ENCODE measurements at places on chromosomes 4 and X.

- no peak for DNase-seq
Observed at GRCh38 chr4:13918991-13919441, 291.5 kb upstream of the BOD1L1 start.

- no peak for DNase-seq
Observed at GRCh38 chrX:54482839-54483593, 13.0 kb downstream of the FGD1 start.

DNA sequence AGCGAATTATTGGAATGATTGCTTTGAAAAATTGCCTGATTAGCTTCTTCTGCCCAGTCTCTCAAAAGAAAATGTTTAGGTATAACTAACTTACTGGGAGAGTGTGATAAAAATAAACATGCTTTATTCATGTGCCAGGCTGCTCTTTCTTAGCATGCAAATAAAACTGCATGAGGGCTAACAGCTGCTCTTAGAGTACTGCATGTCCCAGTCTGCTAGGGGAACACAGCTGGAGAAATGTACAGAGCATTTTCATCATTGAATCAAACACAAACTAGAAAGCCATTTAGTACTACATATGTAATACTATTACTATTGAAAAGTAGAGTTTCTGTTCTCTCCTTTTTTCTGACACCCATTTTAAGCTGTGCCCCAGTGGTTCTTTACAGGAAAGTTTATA is 726.0 kb downstream of the GRID2 start:
- no peak for DNase-seq

- no peak for DNase-seq
Observed at GRCh38 chr4:131113273-131113672, 2017.3 kb downstream of the C4orf33 start.

DNA sequence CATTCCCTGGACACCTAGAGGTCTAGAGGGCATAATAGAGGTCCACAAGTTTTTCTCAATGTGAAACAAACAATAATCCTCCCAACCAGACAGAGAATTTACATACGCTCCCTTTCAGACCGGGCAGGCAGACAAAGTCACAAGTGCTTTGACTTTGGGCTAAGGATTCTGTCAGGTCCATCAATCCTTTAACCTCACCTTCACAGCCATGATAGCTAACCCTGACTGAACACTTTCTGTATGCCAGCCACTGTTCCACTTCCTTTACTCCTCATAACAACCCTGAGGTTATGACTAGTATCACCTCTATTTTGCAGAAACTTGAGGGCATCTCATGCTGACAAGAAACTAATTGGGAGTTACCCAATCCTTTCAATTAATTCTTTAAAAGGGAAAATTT is 118.8 kb upstream of the AFF2 start:
- peak; percentile 1 for DNase-seq

DNA sequence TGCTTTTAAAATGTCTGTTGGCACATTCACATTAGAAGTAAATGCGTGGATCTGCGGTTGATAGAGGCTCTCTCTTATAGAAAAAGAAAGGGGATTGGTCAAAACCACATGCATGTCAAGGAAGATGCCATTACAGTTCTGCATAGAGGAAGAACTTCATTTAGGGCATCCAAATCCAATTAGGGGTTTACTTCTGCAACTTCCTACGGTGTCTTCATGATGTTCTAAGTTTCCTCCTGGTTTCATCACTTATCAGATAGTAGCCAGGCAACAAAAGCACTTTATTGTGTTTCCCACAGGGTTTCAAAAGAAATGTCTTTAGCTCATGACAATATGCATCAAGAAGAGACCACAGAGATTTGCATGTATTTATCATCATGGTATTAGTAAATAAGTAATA is 136.0 kb upstream of the HPGD start:
- no peak for DNase-seq

GRCh38 chr4:102328045-102328444 is 17.2 kb downstream of the SLC39A8 start:
- DNase-seq, result peak; percentile 86

- DNase-seq, result no peak
Observed at GRCh38 chr4:125952631-125953030, 637.9 kb downstream of the FAT4 start.

- DNase-seq, result no peak
Observed at GRCh38 chr4:71275570-71275969, 63.2 kb upstream of the SLC4A4 start.

DNA sequence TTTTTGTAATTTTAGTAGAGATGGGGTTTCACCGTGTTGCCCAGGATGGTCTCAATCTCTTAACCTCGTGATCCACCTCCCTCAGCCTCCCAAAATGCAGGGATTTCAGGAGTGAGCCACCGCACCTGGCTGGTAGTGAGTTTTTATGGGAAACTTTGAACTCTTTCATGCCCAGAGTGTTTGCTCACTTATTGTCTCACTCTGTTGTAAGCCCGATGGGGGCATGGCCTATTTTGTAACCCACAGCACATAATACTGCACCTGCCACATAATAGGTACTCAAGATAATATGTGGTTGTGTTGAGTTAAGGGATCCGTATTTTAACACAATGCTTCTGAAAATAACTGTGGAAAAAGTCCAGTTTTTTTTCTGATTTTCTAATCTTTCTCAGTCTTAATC is 109.6 kb upstream of the GIMD1 start:
- no peak for DNase-seq

GRCh38 chrX:17403189-17403691 is 28.2 kb downstream of the NHS start:
- no peak for DNase-seq

DNA sequence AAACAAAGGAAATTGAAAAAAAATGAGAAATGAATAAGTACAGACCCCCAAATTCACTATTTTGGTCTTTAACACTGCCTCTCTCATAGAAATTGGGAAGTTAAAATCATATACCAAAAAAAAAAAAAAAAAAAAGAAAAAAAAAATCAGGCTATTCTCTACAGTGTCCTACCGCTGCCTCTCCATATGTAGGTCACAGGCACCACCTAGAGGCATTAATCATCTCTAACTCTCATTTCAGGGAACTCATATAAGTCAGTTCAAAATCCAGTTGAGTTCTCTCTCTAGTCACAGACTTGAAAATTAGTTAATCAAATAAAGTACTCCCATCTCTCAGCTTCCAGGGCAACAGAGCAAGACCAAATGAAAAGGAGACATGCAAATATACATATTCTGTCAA is 47.9 kb downstream of the COX18 start:
- DNase-seq, result peak; percentile 52

DNA sequence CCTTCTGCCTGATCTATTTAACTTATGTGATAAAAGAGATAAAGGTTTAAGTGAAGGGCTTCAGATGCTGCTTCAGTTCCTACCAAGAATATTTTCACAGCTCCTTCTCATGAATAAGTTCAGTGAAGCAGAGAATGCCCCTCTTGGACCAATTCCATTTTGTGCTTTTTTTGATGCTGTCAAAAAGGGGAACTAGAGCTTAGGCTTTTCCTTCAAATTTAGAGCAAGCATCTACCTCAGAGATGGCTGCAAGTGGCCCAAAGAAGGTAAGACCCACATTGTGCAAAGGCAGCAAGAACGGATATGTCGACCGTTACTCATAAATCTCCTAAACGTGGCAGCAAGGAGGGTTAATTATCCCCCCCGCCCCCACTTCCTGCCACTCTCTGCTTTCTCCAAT is 4.5 kb downstream of the CHRDL1 start:
- DNase-seq, result no peak

DNA sequence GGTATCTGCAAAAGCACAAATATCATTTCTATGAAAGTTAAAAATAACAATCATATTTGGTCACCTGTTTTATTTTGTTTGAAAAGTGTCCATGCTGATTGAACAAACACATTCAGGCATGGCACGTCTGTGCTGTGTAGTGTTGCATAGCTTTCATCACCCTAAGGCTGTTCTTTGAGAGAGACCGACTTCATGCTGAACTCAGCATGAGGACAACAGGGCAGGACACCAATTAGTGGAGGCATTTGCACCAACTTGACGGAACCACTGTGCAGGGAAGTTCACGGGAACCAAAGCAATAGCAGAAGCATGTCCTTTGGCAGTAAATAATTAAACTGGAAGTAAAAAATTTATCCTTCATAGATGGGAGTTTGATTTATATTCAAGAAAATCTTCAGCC is 158.4 kb upstream of the SLC7A11 start:
- DNase-seq, result no peak

DNA sequence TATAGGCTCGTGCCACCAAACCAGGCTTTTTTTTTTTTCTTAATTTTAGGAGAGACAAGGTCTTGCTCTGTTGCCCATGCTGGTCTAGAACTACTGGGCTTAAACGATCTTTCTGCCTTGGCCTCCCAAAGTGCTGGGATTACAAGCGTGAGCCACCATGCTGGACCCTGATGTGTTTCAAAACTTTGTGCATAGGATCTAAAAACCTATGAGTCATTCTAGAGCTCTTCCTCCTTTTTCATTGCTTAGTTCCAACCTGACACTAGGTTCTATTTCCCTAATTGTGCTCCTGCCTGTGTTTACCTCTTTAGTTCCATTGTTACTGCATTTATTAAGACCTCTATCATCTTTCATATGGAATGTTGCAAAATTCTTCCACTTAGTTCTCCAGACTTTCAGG is 57.3 kb downstream of the HPGD start:
- no peak for DNase-seq

DNA sequence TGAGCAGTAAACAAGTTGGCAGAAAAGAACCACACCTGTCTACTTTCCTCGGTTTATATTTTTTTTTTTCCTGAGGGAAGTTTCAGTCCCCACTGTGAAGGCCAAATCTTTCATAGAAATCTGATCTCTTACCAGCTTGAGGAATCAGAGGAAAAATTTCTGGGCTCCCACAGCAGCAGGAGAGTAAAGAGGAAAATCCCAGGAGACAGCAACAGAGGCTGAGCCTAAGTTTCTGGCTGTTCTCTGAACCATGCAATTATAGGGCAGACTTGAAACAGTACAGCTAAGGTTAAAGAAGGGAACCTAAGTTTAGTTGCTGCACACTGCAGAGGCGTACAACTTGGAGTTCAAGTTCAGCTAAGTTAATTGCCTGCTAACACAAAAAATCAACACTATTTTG is 1090.9 kb upstream of the INTU start:
- no peak for DNase-seq

DNA sequence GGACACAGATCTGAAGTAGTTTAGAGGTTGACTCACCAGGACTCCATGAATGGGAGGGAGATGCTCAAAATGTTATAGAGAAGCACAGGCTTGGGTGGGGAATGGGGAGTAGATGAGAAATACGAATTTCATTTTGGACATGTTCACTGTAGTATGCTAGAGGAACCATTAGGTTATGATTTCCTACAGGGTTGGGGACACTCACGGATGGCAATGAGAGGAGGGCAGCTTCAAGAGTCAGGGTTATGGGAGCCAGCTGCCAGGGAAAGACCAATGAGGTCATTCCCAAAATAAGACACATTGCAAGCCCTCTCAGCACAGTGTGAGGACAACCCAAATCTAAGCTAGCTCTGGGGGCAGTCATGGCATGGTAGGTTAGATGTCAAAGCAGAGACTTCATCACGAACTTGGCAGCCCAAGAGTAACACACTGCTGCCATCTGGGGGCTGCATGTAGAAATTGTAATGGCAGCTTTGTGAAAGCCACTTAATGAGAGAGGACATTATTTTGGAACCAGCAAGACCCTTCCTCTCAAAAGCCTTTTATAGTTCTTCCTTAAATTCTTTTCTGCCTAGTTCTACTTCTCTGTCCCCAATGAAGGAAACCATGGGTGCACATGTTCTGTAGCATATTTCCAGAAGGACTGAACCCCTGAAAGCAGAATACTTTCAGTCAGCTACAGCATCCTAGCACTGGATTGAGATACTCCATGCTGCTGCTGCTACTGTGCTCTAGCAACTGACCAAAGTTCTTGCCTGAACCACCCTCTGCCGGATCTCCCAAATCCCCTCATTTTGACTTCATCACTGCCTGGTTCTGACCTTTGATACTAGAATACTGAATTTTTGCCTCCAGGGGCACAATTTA is 16.2 kb upstream of the ZCCHC12 start:
- DNase-seq, result peak; percentile 59

DNA sequence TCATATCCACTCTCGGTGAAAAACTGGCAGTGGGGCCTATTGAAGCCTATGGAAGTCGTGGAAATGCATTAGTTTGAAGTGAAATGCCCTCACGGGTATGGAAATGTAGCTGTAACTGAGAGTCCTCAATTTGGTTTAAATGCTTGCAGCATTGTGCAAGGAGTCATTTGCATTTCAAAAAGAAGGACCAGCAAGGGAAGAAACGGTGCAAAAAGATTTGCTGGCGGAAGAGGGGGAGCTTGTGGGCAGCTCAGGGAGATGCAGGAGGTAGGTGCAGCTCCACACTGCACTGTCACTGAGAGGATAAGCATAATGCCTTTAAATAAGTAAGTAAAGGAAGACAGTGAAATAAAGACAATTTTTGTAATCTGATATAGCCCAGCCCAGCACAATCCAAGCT is 400.4 kb upstream of the DIPK2B start:
- no peak for DNase-seq

DNA sequence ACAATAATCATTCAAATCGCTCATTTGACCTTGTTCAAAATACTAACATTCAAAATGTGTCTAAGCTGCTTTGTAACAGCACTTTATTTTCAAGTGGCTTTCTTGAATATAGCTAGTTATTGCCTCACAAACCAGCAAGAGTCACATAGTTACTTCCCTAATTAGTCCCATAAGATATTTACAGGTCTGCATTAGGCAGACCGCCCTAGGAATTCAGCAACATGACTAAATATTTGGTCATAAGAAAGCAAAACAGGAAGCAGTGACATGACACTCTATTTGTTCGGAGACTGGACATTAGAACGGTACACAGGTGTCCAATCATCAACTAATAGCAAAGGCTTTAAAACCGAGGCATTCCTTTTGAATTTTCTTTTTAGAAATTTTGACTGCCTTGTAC is 262.0 kb downstream of the COL25A1 start:
- peak; percentile 15 for DNase-seq

- DNase-seq, result no peak
Observed at GRCh38 chr4:2767705-2768074, 11.6 kb upstream of the TNIP2 start.

GRCh38 chr4:1199556-1200331 is 27.4 kb upstream of the SPON2 start:
- DNase-seq, result no peak

DNA sequence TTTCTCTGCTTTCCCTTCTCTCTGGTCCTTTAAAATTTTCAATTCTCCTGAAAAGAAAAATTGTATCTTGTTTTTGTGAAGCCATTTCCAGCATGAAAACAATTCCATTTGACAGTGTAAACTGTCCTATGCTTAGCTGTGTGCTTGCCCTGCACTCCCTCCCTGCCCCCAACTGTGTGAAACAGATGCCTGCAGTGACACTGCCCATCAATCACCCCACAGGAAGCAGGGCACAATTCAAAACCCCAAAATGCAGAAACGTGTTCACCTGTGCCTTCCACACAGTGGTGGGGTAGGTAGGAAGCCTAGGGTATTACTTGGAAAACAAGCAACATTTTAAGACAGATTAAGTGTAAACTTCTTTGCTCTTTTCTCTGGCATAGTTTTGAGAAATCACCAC is 6.2 kb upstream of the FHDC1 start:
- no peak for DNase-seq

DNA sequence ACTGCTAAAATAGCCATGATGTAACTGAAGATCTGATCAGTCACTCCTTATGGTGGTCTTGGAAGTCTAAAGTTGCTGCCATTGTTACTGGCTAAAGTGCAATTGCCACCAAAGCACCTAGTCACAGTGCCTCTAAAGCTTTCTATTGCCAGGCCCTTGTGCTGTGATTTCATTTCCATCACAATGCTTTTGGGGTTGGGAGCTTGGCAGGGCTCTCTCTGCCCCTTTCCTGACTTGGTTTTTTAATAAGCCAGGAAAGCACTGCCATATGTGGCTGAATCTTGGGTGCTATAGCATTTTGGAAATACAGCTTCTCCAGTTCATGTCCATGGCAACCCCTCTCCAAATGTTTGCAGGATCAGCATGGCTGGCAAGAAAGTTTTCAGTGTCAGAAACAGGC is 1712.4 kb upstream of the TENM3 start:
- no peak for DNase-seq

All from kidney tubule cell (primary cell).